Right lung (tissue), 10 donors: ENCODE measurements at places on chromosomes 3 and 15.

DNA sequence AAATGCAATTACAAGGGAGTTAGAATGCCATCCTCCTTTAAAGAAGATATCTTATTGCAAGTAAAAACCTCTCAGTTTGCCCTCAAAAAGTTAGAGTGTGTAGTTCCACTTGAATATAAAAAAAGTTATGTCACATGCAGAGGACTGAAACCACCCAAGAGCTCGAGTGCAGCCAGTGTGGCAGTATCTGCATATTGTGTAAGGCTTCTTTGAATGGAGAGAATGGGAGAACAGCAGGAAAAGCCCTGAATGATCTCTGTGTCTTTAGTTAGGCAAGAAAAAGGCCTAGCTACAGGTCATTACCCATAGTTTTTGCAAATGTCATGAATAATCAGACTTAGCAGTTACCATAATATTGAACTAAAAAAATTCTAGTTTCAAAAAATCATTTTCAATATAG is 13.9 kb upstream of the TEX9 start:
- no peak for DNase-seq

DNA sequence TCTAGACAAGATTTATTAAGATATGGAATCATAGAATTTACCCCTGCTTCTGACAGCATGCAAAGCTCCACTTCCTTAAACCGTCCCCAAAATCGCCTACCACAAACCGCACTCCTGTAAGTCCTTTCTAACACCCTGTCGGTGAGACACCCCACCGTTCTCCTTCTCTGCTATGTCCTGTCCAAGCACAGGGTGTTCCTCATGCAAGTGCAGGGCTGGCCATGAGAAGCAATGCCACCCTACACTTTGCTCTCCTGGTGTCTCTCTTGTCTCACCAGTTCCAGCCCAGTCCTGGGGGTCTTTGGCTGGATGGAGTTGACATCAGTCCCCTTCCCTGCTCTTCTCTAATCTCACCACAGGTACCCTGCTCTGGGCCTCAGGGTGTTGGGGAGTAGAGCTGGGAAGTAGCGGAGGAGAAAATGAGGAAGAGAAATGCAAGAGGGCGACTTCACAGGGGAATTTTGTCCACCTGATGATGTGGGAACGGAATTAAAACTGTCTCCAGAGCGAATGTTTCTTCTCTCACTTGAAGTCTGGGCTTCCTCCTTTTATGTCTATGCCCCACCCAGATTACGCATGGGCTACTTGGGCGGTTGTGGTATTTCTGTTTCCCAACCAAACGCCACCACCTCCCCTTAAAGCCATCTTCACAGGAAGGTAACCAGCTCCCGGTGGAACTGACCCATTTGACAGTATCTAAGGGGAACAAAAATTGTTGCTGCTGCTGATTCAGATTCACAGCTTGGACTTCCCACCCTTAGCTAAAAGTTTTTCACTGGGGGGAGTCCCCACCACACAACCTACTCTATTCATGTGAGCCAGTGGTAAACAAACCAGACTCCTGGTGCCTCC is 49.9 kb downstream of the CASR start:
- no peak for DNase-seq

DNA sequence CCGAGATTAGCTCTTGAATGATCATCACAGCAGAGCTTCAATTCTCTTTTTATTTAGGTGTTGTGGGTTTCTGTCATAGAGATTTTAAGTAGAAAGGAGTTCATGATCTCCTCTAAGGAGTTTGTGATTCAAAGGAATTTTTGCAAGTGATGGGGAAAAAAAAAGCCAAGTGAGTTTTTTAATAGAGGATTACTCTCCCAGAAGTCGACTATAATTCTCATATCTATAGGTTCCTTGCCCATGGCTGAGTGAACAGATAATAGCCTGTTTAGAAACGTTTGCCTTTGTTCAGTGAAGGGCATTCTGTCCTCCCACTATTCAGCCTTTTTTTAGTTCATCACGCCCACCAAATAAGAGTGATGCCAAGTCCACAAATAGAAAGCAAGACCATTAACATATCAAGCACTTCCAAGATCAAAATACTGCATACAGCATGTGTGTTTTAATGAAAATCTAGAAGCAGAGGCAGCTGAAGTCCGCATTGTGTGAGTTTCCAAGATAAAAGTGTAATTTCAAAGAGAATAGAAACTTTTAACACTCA is 398.4 kb upstream of the CNTN3 start:
- no peak for DNase-seq

DNA sequence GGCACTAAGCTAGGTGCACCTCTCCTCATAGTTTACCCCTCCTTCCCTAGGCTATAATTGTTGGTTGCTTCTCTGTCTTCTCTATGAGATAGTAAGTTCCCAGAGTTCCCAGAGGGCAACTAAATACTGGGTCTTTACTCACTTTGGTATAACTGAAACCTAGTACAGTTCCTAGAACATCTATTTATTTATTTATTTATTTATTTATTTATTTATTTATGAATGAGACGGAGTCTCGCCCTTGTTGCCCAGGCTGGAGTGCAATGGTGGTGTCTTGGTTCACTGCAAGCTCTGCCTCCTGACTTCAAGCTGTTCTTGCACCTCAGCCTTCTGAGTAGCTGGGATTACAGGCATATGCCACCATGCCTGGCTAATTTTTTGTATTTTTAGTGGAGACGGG is 71.1 kb upstream of the FLNB start:
- DNase-seq: no peak

GRCh38 chr3:45154641-45155147 is 8.5 kb upstream of the CDCP1 start:
- no peak for DNase-seq

DNA sequence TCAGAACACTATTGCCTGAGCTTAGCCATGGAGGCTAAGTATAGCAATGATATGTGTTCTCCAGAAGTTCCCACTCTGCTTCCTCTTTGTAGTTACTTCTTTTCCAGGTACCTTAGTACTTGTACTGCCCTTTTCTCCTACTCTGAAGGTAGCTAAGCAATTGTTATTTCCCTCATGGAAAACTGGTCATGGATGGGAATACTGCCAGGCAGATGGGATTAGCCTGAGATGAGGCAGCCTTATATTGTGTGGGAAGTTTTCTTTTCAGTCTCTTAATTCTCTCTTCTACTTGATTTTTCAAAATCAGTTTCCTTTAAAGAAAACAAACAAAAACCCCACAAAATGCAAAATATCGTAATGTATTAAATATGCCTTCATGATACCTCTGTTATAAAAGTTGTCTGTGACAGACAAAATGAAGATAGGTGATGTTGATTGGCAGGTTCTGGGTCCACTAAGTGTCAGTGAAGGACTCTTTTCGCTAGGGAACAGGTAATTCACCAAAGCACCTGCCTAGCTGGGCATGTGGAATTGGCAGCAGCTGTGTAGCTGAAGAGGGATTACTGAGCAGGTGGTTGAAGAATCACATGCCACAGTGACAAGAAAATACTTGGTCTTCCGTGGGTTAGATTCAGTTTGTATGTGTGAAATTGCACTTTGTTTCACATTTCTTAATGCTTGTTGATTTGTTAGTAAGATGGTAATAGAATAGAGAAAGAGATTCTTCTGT is 4.1 kb downstream of the ZNF609 start:
- DNase-seq: no peak

DNA sequence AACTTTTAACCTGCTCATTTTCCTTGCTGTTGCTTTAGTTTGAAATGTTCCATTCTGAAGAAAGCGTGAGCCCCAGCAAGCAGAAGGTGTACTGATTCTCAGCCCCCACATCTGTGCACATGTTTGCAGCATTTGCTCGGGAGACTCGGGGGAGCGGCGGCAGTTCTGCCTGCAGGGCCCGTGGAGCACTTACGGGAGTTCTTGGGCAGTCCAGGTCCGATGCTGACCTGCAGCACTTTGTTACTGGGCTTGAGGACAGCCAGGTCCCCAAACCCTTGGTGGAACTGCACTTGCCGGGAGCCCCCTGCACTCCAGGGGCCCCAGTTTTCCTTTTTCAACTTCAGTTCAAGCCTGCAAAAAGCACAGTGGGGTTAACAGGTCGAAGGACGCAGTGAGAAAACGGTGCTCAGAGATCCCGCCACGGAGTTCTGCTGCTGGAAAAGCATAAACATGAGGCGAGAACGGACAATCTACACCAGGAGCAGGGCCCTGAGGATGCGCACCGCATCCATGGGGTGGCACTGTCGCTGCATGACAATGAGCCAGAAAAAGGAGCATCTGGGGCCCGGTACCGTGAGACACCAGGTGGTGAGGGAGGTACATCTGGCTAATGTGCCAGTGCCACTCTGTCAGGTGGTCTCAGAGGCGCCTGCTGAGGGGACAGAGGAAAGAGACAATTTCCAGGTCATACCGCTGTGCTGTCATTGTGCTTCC is 45.6 kb upstream of the LDHAL6B start:
- DNase-seq: no peak

DNA sequence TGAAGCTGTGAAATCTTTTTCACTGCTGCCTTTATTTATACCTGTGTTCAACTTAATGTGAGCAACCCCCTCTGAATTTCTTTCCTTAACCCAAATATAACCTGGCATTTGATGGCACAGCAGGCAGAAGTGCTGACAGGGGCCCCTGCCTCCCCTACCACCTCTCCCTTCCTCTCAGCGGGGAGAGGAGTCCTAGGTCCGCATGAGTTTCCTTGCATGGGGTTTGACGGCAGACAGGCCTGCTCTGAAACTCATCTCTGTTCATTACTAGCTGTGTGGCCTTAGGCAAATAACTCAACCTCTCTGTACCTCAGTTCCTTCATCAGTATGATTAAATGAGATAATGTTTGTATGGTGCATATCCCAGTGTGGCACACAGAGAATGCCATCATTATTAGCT is 79.7 kb downstream of the SEC22A start:
- no peak for DNase-seq

DNA sequence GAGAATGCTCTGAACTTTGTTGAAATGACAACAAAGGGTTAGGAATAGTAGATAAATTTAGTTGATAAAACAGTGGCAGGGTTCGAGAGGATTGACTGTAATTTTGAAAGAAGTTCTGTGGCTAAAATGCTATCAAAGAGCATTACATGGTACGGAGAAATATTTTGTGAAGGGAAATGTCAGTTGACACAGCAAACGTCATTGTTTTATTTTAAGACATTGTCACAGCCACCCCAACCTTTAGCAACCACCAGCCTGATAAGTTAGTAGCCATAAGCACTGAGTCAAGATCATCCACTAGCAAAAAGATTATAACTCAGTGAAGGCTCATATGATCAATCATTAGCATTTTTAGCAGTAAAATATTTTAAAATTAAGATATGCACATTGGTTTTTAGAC is 8.7 kb upstream of the ST3GAL6 start:
- no peak for DNase-seq

GRCh38 chr3:31247850-31248562 is 284.7 kb upstream of the STT3B start:
- no peak for DNase-seq
